ENCODE measurements at places on chromosomes 13 and 19.

- no peak for DNase-seq
Measured at GRCh38 chr19:610801-611480, 21.3 kb downstream of the HCN2 start.

DNA sequence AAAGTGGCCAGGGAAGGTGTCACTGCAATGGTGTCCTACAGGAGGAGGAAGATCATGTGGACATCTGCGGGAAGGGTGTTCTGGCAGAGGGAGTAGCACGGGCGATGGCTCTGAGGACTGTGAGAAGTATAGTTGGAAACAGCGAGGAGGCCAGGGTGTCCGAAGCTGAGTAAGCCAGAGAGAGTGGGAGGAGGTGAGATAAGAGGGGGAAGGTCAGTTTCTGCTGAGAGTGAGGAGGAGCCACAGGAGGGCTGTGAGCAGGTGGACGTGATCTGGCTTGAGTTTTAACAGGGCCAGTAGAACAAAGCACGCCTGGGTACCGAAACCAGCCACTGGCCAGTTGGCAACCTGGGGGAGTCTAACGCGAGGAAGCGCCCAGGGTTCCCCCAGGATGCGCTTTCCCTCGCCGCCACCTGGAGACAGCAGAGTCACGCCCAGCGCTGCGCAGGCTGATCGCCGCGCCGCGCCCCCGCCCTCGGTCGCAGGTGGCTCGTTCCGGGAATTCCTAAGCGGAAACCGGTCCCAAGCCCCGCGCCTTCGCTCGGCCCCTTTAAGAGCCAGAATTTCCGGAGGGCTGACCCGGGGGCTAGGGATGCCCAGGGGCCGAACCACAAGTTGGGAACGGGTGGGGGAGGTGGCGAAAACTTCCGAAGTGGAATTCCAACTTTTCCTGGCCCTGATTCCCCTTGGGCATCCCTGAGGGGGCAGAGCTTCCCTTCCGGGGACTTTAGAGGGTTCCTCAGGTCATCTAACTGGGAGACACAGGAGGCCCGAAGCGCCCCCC lies 1.1 kb upstream of the LSR start:
- DNase-seq: no peak

DNA sequence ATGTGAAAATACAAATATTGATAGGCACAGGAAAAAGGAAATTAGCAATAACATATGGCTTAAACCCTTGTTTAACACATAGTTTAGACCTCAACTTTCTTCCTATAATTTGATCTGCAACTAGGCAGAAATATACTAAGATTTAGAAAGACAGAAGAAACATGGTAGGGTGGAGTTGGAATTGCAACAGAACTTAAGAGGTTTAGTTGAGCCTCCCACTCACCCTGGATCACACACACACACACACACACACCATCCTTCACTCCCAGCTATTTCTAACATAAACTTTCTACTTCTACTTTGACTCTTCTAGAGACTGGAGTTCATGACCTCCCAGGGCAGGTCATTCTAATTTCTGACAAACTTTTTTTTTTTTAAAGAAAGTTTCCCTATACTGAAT lies 47.4 kb downstream of the FLT3 start:
- no peak for DNase-seq

DNA sequence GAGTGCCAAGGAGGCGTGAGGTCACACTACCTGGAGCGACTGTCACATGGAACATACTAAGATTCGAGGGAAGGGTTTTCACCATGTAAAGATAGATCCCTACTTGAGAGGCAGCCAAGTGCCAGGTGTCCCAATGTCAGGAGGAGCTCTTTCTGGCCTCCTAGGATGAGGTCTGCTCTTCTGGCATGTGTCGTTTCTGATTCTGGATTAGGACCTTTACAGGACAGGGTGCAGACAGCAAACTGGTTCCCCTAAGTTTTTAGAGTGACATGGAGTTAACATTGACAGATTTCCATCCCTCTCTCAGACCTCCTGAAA lies 75.3 kb downstream of the ZNF536 start:
- DNase-seq: no peak

DNA sequence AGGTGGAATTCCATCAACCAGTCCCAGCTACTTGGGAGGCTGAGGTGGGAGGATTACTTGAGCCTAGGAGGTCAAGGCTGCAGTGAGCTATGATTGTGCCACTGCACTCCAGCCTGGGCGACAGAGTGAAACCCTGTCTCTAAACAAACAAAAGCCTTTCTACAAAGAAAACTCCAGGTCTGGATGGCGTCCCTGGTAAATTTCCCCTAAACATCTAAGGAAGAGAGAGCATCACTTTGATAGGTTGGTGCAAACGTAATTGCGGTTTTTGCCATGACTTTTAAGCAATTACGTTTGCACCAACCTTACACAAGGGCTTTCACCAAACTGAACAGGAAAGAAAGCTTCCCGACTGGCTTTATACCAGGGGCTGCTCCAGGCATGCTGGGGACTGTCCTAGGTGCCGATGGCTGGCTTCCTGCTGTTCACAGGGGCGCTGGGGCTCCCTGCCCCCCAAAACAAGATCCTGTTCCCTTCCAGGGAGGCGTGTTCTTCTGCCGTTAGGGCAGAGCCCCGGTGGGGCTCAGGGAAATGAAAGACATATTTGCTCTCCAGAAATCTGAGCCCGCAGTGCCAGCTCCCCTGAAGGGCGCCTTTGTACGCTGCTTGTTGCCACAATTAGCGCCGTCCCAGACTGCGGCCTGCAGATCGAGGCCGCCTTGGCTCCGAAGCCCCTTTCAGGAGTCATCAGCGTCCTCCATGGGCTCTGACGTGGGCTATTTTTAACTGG lies 38.7 kb upstream of the KLF2 start:
- DNase-seq: no peak

DNA sequence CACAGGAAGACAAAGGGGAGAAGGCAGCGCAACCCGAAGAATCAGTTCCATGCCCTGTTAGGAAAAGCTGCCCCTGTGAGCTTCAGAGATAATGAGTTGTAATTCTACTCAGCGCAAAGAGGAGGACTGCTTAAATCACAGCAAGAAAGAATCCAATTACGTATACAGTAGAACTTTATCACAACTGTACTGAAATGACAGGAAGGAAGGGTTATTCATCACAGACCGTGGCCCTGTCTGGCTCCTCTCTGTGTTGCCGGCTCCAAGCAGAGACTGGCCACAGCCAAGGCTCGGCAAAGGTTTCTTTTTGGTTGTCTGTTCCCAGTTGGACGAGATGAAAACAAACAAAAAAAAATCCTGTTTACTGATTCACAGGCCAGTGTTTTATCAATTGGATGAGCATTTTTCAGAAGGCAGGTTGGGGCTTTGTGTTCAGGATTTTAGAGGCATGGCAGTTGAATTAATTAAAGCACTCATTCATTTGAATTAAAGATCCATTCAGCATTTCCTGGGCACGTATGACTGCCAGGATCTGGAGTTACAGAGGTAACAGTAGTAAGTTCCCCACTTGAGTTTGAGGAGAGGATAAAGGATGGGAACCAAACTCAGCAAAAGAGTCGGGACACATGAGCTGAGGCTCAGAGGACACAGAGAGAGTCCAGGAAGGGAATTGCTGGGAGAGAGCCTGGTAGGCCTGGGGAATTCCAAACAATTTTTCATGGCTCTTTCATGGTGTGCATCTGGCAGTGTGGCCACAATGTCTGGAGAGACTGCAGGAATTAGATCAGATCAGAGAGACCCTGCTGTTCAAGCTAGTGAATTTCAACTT lies 341.0 kb downstream of the DNAJC15 start:
- DNase-seq: no peak

- no peak for DNase-seq
Measured at GRCh38 chr13:97726664-97727280, 226.7 kb upstream of the IPO5 start.

- DNase-seq: no peak
Measured at GRCh38 chr19:30288911-30289310, 83.3 kb upstream of the ZNF536 start.

DNA sequence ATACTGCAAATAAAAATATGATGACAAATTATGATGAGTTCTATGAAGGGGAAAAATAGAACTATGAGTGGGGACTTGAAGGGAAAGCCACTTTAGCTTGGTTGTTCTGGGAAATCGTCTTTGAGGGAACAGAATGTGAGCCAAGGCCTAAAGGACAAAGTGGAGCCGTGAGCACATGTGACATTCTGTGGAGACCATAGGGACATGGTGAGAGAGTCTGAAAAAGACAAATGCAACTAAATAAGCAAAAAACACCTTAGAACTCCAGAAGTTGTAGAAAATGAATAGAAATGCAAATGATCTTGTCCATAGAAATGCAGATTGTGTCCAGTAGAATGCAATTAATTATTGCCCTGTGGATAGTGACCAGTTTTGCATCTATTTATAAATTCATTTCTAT lies 86.8 kb upstream of the ANKRD10 start:
- no peak for DNase-seq

GRCh38 chr13:72652681-72653080 lies 74.7 kb downstream of the MZT1 start:
- DNase-seq: no peak

- no peak for DNase-seq
Measured at GRCh38 chr13:32713397-32713796, 127.1 kb downstream of the PDS5B start.

DNA sequence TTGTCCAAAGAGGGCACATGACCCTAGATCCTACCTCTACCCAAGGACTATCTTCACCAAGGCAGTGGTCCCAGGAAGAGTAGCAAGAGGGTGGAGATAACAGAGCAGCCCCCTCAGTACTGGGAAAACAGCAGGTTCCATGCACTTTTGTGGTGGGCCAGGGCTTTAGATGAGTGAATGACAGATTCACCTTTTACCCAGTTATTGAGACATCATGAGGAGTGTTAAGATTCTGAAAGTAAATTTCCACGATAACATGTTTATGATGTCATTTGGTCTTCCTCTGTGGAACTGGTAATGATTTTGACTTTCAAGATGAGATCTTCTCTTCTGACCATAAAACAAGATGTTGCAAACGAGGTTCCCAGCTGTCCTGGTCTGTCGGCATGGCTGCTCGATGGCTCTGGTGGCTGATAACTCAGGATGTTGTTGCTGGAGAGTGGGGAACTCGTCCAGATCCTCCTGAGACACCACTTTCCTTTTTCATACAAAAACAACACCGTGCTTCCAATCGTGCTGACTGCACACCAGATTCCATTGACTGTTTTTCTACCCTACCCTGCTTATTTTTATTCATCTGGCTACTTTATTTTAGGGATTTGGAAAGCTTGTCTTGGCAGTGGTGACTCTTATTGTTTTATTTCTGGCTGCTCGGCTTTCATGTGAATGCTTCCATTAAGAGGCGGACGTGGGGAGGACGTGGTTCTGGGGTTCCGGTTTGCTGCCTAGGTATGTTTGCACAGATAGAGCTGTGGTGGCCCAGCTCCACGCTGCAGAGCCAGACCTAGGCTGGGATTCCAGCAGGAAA lies 88.5 kb downstream of the LRCH1 start:
- no peak for DNase-seq

GRCh38 chr19:45279587-45280192 lies 28.6 kb downstream of the MARK4 start:
- no peak for DNase-seq

DNA sequence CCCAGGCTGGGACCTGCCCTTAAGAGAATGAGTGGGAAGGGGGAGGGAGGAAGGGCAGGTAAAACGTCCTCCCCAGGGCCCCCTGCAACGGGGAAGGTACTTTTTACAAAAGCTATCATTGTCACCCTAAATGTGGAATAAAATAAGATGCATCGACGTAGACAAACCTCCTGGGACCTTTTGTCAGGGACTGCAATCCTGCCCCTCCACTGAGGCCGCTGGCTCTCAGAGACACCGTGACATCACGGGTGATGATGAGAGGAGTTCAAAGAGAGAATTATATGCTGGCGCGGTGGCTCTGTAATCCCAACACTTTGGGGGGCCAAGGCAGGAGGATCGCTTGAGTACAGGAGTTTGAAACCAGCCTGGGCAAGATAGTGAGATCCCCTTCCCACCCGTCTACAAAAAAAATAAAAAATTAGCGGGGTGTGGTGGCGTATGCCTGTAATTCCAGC lies 1.8 kb upstream of the MYBPC2 start:
- no peak for DNase-seq

DNA sequence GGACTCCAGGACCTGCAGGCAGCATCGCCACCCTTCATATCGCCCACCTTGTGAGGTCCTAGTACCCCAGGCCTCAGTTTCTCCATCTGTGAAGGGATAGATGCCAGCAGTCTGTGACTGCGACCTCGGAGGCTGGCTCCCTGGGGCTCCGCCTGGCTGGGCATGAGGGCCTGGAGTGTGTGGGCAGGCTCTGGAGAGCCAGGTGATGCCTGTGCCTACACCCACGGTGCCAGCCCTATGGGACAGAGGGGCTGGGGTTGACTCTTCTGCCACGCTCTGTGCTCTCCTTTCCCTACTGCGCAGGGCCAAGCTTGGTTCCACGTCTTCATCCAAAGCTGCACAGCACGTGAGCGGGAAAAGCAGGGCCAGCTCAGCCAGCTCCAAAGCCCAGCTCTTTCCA lies 26.0 kb upstream of the NFIC start:
- no peak for DNase-seq

DNA sequence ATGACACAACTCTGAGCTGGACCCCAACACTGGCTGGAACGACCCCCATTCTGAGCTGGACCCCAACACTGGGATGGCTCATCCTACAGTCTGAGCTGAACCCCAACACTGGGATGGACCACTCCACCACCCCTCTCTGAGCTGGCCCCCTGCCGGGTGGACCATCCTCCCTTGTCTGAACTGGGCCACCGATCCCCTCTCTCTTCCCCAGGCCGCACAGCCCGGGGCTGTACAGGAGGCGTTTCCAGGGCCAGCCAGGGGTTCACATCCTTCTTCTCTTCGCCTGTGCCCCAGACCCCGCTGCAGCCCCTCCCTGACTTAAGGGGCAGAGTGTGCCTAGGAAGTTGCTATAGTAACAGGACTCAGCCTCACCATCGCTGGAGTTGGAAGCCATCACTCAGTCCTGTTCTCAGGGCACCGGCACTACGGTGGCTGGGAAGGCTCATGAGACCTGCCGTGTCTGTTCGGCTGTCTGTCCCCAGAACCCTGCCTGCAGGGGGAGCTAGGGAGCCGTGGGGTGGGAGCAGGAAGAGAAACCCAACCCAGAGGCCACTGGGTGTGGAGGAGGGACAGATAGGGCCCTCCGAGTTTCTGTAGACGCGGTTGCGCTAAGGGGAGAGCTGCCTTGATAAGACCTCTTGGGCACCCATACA lies 3.7 kb downstream of the PRKACA start:
- no peak for DNase-seq

- no peak for DNase-seq
Measured at GRCh38 chr13:106098778-106099177, 436.7 kb downstream of the EFNB2 start.

DNA sequence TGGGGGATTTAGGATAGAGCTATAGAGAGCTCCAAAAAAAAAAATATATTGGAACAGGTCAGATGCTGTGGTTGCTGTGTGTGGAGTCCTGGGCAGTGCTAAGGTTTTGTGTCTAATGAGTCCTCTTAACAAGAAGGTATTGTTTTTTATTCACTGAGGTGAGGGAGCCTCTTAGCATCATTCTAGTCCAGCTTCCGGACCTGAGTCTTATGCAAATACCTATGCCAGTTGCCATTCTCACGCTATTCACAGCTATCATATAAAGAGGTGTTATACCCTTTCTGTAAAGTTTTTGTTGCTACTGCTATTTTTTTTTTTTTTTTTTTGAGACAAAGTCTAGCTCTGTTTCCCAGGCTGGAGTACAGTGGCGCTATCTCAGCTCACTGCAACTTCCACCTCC lies 1.4 kb downstream of the NLRP2 start:
- DNase-seq: no peak

GRCh38 chr19:55437410-55437809 lies 5.7 kb downstream of the SHISA7 start:
- DNase-seq: no peak

Measured in cortex of kidney (tissue), 1 donor.